ENCODE measurements at places on chromosomes 5 and 9.

- no peak for DNase-seq
These were observed 127.0 kb downstream of the ARRDC3 start for GRCh38 chr5:91256142-91256524.

DNA sequence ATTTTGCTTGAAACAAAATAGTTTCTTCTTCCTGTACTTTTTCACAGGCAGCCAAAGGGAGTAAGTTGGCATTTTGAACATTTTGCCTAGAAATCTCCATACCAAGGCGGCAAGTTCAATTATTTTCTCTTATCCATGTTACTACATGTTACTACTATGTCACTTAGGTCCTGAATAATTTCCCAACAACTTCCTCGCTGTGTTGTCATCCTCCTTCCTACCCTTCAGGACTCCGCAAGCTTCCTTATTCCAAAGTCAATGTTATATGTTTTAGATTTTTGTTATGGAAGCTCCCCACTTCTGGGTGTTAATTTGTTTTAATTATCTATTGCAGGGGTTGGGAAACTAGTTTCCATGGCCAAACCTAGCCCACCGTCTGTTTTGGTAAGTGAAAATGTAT is 9.9 kb upstream of the B4GALT1 start:
- no peak for DNase-seq

DNA sequence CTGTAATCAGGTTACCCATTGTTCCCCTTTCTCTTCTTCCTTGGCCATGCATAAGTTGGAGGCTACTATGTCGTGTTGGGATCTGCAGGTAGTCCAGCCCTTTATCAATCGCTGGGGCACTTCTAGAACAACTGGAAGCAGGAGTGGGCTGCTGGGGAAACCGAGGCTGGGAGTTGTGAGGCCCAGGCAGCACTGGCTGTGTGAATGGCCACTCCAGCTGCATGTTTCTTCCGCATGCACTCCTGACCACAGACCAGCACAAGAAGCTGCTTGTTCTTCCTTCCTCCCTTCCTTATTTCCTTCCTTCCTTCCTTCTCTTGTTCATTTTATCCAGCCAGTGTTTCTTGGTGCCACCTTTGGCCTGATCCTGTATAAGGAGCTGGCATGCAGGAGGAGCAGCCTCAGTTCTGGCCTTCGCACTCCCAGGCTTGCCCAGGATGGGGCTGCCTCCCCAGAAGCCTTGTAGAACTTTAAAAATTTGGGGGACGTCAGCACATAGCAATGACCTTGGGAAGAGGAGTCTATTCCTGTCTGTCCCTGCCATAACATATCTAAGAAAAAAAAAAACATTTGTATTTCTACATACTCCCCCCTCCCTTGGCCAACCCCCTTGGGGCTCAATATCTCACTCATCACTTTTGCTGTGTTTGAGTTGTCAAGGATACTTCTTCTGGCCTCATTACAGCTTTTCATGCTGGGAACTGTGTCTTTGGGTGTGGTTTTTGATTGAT is 20.8 kb upstream of the CXCL14 start:
- no peak for DNase-seq

DNA sequence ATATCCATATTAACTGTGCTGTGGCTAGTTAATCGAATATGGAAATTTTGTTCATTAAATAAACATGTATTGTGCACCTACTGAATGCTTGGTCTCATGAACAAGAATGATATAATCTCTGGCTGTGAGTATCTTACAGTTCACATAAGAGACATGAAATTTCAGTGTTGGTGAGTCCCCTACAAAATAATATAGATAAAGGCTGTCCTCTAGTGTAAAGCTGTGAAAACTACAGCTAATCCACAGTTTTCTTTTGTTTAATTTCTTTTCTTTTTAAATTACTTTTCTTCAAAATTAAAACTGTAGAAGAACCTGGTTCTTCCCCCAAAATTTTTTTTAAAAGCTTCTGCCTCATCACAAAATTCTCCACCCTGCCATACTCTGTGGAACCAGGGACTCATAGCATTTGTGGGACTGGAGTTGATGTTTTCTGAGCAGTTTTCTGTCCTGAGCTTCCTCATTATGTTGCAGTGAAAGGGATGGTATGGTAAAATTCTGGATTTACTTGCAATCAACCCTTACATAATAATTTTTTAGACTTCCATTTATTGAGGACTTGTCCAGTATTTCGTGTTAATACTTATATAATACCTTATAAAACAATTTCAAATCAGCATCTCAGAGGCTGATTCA is 135.0 kb downstream of the STK32A start:
- no peak for DNase-seq

- no peak for DNase-seq
These were observed 68.7 kb upstream of the CDH6 start for GRCh38 chr5:31124651-31125305.

- no peak for DNase-seq
These were observed 509.9 kb upstream of the TYRP1 start for GRCh38 chr9:12183321-12183720.

GRCh38 chr5:75523275-75523674 is 11.6 kb downstream of the POLK start:
- DNase-seq = no peak

GRCh38 chr9:121120386-121120785 is 45.6 kb downstream of the CNTRL start:
- DNase-seq = no peak

- DNase-seq = no peak
These were observed 21.0 kb downstream of the LARP1 start for GRCh38 chr5:154776167-154776566.

GRCh38 chr9:126173401-126173800 is 153.2 kb upstream of the MVB12B start:
- DNase-seq = no peak

DNA sequence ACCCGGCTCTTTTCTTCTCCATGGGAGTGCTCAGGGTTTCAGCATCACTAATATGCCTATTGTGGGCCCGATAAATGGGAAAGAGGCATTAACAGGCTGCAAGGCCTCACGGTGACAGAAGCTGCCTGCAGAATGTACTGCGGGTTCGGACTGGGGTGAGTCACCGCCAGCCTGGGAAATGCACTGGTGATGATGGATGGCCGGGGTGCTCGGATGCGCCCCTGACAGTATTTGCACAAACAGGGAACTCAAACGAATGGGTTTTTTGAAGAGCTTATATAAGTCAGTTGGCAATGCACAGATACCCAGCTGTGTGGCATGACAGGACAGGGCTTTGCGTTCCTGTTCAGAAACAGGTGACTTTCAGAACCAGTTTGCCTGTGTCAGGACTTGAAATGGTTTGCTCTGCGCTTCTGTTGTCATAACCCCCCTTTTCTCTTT is 42.0 kb upstream of the PITX1 start:
- no peak for DNase-seq

- DNase-seq = no peak
These were observed 338.3 kb downstream of the RAB3C start for GRCh38 chr5:58921159-58921558.

DNA sequence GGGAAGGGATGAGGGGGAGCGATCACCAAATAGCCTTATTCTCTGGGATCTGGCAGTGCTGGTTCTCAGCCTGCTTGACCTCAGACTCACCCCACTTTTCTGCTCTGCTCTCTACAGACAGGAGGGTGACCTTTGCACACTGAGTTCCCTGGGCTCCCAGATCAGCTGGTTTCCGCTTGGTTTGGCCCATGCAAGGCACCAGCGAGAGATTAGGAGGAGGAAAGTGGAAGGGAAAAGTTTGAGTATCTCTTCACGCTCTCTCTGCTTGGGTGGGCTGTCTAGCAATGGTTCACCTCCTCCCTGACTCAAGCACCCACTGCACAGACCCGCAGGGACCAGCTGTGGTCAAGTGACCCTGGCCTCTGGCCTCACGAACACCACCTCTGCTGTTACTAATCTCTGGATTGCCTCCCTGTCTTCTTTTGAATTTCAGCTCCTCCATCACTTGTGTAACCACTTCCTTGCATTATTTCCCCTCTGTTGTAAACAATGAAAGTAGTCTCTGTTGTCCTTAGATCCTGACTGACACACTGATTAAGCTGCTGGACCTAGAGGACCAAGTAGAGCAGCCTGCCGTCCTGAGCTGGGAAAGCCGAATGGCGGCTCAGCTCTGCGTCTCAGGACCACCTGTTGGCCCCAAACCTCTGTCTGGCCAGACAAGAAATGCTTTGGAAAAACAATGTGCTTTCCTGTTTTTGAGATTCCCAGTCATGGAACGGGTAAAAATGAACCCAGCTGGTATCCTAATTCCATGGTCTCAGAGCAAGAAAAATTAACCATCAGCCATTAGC is 186.6 kb downstream of the CRB2 start:
- no peak for DNase-seq
